NCI-H1048 (cell line): ENCODE measurements at places on chromosomes 12 and 14.
A peak's percentile ranks its signal among the peaks of the same experiment; 100 is the strongest.

DNA sequence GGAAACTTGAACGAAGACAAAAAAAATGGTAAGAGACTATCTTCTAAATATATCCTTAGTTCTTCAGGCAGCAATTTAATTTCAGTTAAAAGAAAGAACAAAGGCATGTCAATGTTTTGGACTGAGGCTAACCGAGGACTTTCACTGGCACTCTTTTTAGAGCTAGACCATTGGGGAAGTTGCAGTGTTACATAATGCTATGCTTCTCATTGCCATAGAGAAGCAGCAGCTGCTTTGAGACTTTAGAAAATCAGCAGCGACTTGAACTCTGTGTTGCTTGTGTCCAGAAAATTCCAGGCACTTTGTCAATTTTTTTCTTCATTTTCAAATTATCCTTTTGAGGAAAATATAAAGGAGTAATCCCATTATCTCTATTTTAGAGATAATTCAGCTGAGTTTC, 964.2 kb downstream of the NRXN3 start:
- no peak for DNase-seq

- DNase-seq, result no peak
Observed at GRCh38 chr12:127650626-127651025, 616.3 kb upstream of the TMEM132C start.

- DNase-seq, result no peak
Observed at GRCh38 chr12:115638733-115639647, 638.5 kb downstream of the MED13L start.

DNA sequence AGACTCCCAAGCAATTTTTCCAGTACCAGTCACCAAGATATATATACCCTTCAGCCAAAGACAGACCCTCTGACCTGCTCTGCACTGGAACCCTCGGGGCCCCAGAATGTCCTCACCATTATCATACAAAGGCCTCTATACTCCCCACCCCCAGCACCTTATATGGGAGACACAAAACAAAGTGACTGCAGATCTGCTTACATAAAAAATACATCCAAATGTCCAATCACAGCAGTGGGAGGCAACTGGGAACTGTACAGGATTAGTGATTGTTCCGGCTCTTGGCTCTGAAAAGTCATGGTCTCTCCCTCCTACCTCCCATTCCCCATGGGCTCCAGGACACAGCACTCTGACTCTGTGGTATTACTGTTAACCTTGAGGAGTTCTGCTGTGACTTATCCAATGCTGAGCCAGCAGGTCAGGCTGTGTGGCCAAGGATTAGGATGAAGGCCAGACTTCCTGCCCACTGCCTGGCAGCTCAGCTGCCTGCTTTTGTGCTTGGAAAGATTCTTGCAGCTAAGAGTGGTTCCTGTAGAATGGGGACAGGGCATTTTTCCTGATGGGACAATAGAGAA, 13.7 kb downstream of the OXA1L start:
- DNase-seq, result no peak

- no peak for DNase-seq
Observed at GRCh38 chr12:110217996-110218674, 62.9 kb upstream of the ATP2A2 start.

DNA sequence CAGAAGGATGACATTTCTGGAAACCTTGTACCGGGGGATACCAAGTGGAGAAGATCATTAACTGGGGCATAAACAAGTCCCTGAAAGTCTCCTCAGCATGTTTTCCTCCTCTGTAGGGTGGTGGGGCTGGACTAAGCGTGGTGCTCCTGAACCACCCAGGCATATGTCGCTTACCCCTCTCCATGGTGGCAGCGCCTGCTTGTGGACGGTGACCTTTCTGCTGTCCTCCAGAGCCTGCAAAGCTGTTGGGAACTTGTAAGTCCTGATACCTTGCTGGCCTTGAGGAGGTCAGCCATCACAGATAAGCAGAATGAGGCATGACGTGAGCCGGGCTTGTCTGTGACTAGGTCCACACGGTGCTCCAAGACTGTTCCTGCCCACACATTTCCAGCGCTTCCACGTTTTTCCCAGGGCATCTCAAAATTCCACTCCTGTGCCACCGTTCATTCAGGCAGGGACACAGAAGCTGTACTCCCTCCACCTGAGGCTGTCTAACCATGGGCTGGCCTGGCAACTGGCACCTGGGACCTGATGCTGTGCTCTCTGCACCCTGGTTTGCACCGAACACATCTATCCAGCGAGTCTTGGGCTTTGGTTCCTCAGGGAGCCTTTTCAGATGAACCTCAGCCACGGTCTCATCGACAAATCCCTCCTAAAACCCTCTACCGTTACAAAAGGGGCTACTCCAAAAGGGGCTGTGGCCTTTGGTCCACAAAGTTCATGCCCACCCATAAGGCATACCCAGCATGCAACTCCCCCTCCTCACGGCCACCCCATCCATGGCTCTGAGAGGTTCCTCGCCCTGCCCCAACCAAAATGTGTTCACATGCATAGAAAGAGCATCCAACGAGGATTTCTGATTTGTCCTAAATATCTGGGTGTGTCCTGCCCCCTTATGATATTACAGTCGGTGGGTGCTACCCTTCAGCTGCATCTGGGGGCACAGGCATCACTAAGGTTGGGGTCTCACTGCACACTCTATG, 199.6 kb upstream of the DIO3 start:
- no peak for DNase-seq

GRCh38 chr12:133235401-133236112, at the start of gene ANHX:
Gene ANHX (minus strand): TSS chr12:133235877. CDS start chr12:133234356, 1,521 bp downstream.
- no peak for DNase-seq

- no peak for DNase-seq
Observed at GRCh38 chr12:13851828-13852227, 129.6 kb downstream of the GRIN2B start.

DNA sequence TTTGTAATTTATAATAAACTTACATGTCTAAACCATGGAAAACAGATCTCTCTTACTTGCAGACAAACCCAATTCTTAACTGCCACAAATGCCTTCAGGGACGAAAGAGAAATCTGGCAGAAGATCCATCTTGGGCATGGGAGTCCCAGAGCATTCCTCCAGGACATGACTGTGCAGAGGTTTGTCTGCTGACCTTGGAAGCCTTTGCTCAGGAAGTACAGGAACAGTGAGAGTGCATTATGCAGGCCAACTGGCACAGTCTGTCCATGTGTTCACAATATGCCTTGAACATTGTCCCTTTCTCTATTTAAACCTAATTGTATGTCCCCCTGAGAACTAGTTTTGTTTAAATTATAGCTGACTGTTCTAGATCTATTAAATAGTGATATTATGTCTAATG, 467.1 kb downstream of the ATP23 start:
- DNase-seq, result no peak

DNA sequence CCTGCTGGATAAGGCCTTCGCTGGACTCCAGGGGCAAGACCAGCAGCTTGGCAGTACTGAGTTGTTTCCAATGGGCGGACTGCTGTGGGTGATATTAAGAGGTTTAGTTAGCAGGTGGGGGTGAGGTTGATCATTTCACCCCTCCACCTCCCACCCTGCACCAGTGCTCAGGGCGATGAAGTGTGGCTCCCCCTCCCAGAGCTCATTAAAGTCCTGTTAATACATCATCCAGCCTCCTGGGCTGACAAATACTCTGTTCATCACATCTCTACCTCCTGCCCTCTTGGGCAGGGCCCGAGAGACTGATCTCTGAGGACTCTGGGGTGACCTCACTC, 2.4 kb upstream of the FIGNL2 start:
- DNase-seq, result no peak

DNA sequence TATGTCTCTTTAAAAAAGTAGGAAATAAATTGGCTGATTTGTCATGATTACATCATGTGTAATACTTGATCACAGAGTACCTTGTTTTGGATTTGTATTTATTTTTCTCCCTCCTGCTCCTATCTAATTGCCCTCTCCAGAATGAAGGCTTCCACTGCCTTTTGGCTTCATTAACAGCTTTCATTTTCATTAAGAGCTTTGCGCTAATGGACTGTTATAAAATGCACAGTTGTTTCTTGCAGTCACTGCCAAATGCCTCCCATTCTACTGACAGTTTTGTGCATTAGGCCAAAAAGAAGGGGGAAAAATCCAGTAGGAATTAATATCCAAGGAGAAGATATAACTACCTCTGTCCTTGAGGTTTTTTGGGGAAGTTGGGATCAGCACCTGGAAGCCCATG, 159.2 kb downstream of the NRXN3 start:
- no peak for DNase-seq

- DNase-seq, result no peak
Observed at GRCh38 chr14:101335061-101335661, 226.1 kb upstream of the DIO3 start.

DNA sequence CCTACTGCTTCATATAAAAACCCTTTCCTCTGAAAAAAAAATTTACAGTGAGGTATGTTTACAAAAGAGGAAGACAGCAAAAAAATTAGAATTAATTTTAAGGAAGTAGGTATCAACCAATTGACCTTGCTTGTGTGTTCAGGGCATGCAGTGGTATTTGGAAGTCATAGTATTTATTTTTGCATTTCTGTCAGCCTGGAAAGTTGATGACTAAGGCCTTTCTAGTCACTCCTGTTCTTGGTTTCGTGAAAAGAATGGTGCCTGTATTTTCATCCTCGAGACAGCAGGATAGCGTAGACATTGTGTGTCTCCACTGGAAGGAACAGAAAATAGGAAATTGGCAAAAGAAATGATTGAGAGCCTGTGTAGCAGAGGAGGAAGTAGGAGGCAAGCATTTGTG, 24.5 kb downstream of the SLC16A7 start:
- DNase-seq, result no peak

DNA sequence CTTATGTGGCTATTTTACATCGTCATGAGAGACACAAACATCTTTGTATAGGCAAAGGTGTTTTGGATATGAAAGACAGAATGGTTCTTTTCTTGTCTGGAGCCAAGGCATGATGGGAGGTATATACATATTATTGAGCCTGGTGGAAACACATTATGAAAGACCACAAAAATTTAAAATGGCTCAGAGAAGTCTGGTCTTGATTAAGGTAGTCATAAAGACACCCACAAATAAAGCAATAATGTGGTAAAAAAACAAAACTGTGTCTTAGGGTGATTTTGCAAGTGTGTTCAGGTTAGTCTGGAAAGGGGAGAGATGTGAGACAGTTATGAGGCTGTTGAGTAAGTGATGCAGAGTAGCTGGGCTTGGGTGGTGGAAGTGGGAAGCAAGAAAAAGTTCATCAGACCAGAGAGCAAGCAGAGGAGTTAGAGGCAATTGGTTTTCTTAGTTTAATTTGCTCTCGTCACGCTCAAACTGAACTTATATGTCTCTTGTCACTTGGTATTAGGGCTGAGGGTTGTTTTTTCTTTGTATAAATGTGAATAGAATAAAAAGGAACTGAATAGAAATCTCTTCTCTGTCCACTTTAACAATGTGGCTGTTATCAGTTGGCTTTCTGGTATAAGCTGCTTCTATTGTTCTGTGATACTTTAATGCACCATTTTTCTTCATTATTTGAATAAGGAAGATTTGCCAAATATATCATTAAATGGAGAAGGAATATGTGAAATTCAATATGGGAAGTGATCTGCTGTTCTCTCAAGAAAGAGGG, 115.0 kb downstream of the AKAP6 start:
- DNase-seq, result no peak

DNA sequence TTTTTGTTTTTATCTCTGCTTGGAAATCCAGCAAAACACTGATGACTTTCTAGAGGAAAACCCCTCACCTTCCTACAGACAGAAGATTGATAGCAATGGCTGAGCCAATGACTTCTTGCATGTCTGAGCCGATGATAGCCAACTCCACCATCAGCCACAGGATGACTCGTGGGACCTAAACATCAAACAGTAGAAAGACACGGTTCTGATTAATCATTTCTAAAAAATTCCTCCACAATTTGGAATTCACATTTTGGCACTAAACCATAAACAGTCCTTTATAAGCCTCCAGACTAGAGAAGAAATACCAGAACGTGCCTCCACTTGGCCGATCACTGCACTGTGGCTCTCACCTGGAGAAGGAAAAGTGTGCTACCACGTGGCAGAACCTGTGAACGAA, 25.9 kb downstream of the SLC11A2 start:
- DNase-seq, result no peak

DNA sequence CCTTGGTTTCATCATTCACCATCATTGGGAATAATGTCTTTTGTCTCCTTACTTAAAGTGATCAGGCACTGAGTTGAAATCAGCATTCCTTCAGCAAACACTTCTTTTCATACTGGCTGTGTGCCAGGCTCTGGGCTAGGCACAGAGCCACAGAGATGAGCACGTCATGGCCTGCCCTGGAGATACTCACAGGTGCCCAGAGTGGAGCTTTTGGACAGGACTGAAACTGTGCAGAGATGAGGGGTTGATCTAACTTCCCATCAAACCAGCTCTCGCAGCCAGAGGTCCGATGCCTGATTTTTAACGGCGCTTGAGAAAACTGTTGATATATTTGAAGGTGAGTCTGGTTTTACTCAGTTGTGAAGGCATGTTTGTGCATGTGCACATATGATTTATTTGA, 43.1 kb downstream of the CACNA1C start:
- DNase-seq, result no peak

- DNase-seq, result no peak
Observed at GRCh38 chr14:75339059-75339458, 60.4 kb downstream of the FOS start.

DNA sequence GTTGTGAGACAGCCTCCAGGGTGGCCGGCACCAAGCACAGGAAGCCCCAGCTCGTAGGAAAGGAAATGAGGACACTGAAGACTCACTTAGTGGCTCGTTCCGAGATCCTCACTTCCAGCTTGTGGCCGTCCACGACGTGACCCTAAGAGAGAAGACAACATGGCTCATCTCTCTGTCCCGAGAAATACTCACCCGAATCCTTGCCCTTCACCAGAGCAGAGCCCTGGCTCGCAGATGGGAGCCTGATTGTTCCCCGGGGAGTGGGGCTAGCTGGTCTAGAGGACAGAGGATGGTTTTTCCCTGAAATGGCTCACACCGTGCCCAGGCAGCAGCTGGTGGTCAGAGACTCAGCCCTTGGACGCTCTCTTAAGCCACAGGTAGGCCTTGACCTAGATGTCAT, 47.8 kb downstream of the RBM19 start:
- DNase-seq, result no peak

- peak; percentile 50 for DNase-seq
Observed at GRCh38 chr14:56659964-56660551, 80.5 kb downstream of the TMEM260 start.
